ENCODE measurements at places on chromosomes 13 and 19.

- no peak for DNase-seq
Observed at GRCh38 chr13:22141716-22142115, 470.8 kb downstream of the FGF9 start.

GRCh38 chr19:37933937-37934358 is 26.9 kb downstream of the SIPA1L3 start:
- no peak for DNase-seq

- DNase-seq = peak; percentile 0
Observed at GRCh38 chr19:56476651-56477428, at the start of gene ZNF667. ZNF667 (minus strand) TSS chr19:56477345; CDS start chr19:56462370, 14,975 bp downstream.

DNA sequence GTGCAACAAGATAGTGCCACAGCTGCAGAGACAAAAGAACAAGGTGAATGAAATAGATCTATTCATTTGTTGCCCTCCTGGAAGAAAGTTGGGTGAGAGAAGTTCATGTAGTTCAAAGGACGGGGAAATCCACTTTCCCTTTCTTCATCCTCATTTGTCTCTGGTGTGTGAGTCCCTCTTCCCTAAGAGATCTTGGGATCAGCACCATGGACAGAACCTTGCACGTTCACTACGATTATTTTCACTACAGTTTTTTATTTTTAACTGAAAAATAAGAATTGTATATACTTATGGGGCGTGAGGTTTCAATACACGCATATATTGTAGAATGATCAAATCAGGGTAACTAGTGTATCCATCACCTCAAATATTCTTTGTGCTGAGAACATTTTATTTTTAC is 29.2 kb downstream of the NLRP5 start:
- DNase-seq = no peak

GRCh38 chr19:13051557-13052165 is 51.0 kb downstream of the LYL1 start:
- DNase-seq = peak; percentile 48

- no peak for DNase-seq
Observed at GRCh38 chr13:20431080-20431479, 94.6 kb downstream of the CRYL1 start.

- no peak for DNase-seq
Observed at GRCh38 chr19:33263325-33264023, 37.8 kb upstream of the SLC7A10 start.

GRCh38 chr13:48449656-48450055 is 36.7 kb upstream of the LPAR6 start:
- no peak for DNase-seq

DNA sequence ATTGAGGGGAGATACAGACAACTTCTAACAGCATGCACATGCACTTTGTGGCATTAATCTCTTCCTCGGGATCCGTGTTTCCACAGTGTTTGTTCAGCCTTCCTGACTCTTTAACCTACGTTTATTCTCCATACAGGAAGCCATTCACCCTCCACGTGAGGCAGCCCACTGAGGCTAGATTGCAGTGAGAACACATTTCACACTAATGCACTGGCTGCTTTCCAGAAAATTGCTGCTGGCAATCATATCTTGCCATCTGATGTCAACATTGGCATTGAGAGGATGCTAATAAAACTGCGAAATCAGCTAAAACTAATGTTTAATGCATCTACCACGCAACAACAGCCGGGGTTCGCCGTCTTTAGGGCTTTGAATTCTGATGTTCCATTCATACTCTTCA is 30.0 kb downstream of the DCLK1 start:
- DNase-seq = peak; percentile 66

- DNase-seq = no peak
Observed at GRCh38 chr13:114044486-114044885, 70.6 kb upstream of the C13orf46 start.

- DNase-seq = no peak
Observed at GRCh38 chr13:75285310-75285709, 196.7 kb downstream of the TBC1D4 start.

DNA sequence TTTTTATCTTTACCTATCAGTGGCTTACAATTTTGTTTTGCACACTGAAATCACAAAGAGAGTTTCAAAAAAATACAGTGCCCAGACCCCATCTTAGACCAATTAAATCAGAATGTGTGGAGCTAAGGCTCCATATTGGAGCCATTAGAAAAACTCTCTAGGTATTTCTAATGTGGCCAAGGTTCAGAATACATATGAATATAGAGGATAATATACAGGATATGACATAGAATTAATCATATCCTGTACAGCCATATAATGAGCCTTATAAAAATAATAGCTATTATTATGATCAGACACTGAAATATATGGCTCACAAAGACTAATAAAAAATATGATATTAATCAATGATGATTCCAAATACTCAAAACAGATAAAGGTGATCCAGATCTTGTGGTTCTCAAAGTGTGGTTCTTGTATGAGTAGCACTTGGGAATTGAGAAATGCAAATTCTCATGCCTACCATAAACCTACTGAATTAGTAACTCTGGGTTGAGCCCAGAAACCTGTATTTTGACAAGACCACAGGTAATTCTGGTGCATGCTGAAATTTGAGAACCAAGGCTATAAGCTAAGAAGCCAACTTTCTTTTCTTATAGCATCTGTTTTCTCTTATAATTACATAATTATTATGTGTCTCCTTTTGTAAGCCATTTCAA is 408.0 kb downstream of the DIAPH3 start:
- no peak for DNase-seq

GRCh38 chr13:40206241-40207000 is 460.0 kb downstream of the FOXO1 start:
- no peak for DNase-seq

GRCh38 chr13:113611996-113612395 is 27.4 kb downstream of the TFDP1 start:
- DNase-seq = no peak

- no peak for DNase-seq
Observed at GRCh38 chr13:51726446-51727193, 77.3 kb downstream of the DHRS12 start.

Measured in NCI-H1092 treated with DMSO at 0.1 percent for 48 hours (cell line).